SK-MEL-5 (cell line): ENCODE measurements at places on chromosomes 16 and 17. TPM values are rescaled to one million over a fixed set of nuclear protein-coding genes. Genes with fewer than 3 reads are reported as not detected.

IRX5 gene
- 1.6 and 3.1 TPM in 2 replicates for total RNA-seq

SAMD14 gene
- total RNA-seq = 0.03 TPM in 1 of 2 replicates, not detected in the other

CDK5R1 gene
- 18.0 and 20.0 TPM in 2 replicates for total RNA-seq

PABPN1L gene
- not detected in 2 replicates for total RNA-seq

TP53TG3 gene
- not detected in 2 replicates for total RNA-seq

DNA sequence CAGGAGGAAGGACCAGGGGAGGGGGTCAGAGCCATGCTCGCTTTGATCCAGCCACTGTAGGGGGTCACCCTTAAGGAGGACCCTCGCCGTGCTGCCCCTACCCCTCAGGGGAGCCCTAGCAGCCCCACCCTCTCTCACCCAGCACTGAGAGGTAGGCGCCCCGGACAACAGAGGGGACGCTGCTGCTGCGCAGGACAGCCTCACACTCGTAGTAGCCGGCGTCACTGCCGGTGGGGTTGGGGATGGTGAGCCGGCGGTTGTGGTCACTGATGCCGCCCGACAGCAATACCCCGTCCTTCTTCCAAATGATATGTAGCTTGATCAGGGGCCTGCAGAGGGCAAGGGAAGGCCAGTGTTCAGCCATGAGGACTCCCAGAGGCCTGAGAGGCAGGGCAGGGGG is 126.0 kb upstream of the CDC42EP4 start:
- no peak for DNase-seq

DNA sequence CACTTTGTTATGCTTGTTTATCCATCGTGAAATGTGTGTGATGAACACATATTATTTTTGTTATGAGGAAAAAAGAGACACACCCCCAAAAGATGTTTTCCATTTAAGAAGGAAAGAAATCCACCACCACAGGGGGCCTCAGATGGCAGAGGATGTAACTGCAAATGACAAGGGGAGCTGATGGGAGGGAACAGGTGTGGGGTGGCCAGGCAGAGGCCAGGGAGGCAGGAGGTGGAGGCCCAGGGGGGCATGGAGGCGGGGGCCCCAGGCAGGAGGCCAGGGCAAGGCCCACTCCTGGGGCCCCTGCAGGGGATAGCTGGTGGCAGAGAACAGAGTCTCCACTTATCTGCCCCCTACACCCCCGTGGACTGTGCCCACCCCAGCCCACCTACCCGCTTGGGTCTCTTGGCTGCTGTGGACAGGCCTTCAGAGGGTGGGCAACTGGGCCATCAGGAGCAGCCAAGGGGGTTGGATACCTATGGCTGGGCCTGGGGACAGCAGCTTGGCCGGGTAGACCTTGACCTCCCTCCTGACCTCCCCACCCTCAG is 28.0 kb downstream of the PPL start:
- DNase-seq = no peak

DNA sequence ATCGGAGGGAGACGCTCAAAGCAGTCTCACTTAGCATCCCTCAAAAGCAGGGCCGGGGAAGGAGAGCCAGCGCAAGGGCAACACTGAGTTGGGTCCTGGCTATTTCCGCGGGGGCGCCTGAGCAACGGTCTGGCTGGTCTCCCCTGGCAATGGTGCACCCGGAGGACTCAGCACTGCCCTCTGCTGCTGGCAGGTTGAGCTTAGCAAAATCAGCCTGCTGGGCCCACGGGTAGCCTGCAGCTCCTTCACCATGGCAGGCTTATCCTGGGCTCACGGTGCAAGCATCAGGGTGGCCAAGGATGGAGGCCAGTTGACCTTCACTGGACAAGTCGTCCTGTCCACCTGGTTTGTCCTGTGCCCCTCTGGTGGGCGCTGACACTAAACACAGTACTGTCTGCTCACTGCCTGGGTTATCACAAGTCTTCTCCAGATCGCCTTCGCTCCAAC is 14.4 kb upstream of the ALDH3A1 start:
- DNase-seq = peak; percentile 72

DNA sequence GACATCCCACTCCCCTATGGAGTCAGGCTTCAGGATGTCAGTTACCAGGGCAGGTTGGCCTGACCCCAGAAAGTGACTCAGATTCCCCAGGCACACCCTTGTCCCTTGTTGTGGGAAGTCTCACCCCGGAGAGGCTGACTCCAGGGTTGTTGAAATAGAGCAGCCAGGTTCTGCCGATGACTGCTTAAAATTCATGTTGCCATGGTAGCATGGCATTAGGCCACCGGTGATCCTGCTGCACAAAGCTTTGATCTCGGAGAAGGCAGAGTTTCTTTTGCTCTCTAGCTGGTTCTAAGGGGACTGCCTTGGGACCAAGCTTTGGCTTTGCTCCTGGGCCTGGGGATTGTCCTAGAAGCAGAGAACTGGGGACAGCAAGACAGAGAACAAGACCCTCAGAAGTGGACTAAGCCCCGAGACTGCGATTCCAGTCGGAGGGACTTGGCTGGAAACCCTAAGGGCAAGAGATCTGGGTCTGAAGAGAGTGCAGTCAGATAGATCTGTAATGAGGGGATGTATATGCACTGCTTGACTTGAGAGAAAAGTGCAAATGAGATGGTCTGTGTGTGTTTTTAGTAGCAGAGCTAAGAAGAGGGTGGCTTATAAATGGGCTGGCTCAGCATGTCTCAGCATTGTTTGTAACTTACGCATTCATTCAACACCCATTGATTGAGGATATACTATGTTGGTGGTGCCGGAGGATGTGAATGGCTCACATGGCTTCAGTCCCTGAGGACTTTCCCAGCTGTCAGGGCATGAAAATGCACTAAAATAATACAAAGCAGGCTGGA is 106.9 kb downstream of the RGS9 start:
- DNase-seq = no peak

- no peak for DNase-seq
Observed at GRCh38 chr17:28370744-28371103, 617 bp upstream of the VTN start.

DNA sequence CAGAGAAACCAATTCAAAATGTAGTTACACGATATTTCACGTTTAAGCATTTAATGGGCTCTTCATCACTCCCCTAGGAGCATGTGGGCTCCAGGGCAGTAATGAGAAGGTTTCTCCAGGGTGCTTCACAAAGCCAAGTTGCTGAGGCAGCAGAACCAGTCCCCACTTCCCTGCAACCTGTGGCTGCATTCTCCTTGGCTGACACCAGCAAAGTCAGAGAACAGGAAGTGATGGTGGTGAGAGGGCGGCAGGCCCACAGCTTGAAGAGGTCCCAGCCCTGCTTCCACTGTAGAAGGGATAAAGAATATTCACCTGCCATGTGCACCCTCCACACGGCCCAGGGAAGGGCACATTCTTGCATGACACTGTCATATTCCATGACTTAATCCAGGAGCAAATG is 133.2 kb downstream of the CBLN1 start:
- no peak for DNase-seq

DNA sequence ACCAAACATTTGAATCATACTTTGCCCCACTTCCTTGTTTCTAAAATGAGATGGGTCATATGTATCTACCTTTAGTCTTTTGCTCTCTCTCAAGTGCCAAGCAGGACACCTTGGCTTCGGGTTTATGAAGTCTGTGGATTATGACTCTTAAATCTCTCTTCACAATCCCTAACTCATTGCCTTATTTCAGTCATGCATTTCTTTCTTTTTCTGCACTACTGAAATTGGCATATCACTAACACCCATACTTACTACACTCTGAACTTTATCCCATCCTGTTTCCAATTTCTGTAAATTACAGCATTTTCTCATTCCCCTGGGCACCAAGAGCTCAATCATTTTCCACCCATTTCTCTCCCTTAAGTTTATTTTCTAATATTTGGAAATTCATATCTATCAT is 42.0 kb downstream of the ABCA9 start:
- DNase-seq = no peak

GRCh38 chr16:65876624-65877023 is 489.9 kb upstream of the CDH5 start:
- DNase-seq = no peak
